Hematopoietic multipotent progenitor cell treated with erythropoietin and hydrocortisone succinate and interleukin-3 and kit ligand, for 15 days (in vitro differentiated cells): ENCODE measurements at places on chromosomes 11 and 22.

- DNase-seq: no peak
These were observed 81.9 kb downstream of the RAB30 start for GRCh38 chr11:82989628-82990404.

DNA sequence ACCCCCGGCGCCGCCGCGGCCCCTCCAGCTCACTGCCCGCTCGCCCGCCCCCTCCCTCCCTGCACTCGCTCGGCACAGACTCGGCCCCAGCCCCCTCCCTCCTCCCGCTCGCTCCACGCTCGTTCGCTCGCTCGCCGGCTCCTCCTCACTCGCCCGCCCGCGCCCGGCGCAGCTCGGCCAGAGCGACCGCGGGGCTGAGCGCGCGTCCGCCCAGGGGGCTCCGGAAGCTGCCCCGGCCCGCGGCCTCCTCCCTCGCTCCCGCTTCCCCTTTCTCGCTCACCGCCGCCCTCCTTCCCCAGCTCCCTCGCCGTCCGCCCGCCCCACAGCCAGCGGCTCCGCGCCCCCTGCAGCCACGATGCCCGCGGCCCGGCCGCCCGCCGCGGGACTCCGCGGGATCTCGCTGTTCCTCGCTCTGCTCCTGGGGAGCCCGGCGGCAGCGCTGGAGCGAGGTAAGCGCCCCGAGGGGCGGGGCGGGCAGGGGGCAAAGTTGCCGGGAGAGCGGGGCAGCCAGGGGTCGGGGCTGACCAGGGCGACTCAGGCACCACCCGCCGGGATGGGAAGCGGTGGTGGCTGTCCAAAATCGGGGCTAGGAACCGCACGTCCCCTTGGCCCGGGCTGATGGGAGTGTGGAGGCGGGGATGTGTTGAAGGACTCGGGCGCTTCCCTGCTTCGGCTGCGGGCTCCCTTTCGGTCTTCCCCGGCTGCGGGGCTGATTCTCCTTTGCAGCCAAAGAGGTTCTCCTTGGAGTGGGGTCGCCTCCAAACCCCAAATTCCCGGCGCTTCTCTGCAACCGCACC is at the start of gene SEZ6L:
Gene SEZ6L (plus strand): TSS at position 148 of the 797 bp plus-strand sequence. CDS start 208 bp downstream, at position 356.
- no peak for DNase-seq

GRCh38 chr11:84963240-84963639 is 663.9 kb downstream of the DLG2 start:
- no peak for DNase-seq

DNA sequence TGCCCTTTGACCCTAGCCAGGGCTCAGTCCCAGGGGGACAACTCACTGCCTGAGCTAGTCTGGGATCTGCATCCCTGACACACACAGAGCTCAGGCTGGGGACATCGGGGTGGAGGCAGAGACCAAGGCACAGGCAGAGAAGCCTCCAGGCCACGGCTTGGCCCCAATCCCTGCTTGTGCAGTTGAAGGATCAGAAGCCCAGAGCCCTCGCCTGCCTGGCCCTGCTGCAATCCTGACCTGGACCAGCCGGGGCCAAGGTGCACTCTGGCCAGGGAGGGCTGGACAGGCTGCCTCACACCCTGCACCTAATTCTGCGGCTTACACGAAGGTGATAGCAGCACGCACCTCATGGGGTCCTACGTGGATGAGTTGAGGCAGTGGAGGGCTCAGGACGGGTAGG is 34.6 kb downstream of the WNT7B start:
- no peak for DNase-seq

- DNase-seq: no peak
These were observed 9.4 kb upstream of the DERL3 start for GRCh38 chr22:23847991-23848864.

DNA sequence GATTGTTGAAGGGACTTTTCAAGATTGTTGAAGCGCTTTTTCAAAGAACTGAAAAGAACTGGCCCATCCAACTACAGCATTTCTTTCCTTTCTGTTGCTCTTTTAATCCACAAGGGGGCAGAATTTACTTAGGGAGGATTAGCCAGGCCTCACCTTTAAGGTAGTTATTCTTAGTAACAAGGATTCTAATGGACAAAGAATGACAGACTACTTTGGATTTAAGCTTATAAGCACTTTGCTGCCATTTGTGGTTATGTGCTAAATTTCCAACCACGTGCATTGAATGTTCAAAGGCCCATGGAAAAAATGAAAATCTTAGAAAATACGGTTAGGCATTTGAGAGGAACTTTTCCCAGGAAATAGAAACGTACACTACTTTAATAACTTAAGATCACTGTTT is 49.5 kb upstream of the HSPA8 start:
- peak; percentile 55 for DNase-seq

- no peak for DNase-seq
These were observed 313.0 kb downstream of the BRD1 start for GRCh38 chr22:49514641-49515040.

- DNase-seq: no peak
These were observed 51.9 kb upstream of the IGSF9B start for GRCh38 chr11:134008634-134009071.

- DNase-seq: no peak
These were observed 102.3 kb upstream of the SYT13 start for GRCh38 chr11:45388472-45388871.
